ENCODE measurements at places on chromosomes 3 and 15. TPM values are rescaled to one million over a fixed set of nuclear protein-coding genes. Genes with fewer than 3 reads are reported as not detected.

- H3K27ac ChIP-seq = no peak overlapping the region
- no peak overlapping the region for H3K4me3 ChIP-seq
- no peaks in the 10 kb centered on the region for H3K36me3 ChIP-seq
- DNase-seq = no peak
- H3K4me1 ChIP-seq = peaks cover 3% of the 10 kb centered on the region
- H3K27me3 ChIP-seq = peaks cover 3% of the 10 kb centered on the region
Observed at GRCh38 chr3:171972871-171973348, 66.5 kb upstream of the FNDC3B start.

DNA sequence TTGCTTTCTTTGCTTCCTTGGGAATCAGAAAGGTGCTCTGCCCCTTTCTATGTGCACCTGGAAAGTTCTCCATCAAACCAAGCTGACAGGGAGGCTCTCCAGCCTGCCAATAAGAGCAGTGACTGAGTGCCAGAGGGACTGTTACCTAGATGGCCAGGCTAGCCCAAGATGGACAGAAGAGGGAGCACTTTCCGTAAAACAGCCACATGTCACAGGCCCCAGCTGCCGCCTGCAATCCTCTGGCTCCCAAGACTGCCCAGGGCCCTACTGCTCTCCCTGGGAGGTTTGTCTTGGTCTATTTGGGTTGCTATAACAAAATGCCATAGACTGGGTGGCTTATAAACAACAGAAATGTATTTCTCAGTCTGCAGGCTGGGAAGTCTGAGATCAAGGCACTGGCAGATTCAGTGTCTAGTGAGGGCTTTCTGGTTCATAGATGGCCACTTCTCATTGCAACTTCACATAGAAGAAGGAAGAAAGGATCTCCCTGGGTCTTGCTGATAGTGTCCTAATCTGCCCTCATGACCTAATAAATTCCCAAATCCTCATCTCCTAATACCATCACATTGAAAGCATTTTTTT is 72.3 kb downstream of the TAMM41 start:
- DNase-seq = no peak
- H3K4me1 ChIP-seq = peaks cover 16% of the 10 kb centered on the region
- H3K36me3 ChIP-seq = peaks cover 4% of the 10 kb centered on the region
- no peak overlapping the region for H3K27ac ChIP-seq
- no peak overlapping the region for H3K4me3 ChIP-seq

DNA sequence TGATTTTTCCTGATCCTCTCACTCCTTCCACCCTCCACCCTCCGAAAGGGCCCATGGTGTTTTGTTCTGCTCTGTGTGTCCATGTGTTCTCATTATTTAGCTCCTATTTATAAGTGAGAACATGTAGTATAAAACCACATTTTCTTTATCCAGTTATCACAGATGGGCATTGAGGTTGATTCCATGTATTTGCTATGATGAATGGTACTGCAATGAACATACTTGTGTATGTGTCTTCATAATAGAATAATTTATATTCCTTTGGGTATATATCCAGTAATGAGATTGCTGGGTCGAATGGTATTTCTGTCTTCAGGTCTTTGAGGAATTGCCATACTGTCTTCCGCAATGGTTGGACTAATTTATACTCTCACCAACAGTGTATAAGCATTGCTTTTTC is 126.0 kb downstream of the IMPG2 start:
- H3K4me1 ChIP-seq = no peaks in the 10 kb centered on the region
- H3K27me3 ChIP-seq = peaks cover 6% of the 10 kb centered on the region
- H3K36me3 ChIP-seq = no peaks in the 10 kb centered on the region
- no peak overlapping the region for H3K27ac ChIP-seq
- DNase-seq = no peak

Gene C2CD4A
- total RNA-seq = not detected

Gene CFAP161
- total RNA-seq = not detected

DNA sequence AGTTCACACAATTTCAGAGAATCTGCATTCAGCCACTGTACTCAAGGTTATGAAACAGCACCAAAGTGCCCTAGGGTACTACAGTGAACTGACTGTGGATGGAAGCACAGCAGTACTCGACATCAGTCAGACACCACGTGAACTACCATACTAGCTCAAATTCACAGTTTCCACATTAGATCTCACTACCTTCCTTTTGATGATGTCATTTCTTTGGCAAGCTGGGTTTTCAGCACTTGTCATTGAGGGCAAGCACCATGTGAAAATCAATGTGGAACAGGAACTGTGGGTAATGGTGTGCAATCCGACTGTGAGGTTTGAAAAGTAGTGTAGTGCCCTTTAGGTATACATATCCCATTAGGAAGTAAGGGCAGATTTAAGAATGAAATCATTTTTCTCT is 110.5 kb upstream of the BFSP2 start:
- no peak overlapping the region for H3K27ac ChIP-seq
- no peaks in the 10 kb centered on the region for H3K36me3 ChIP-seq
- no peak overlapping the region for H3K4me3 ChIP-seq
- DNase-seq = no peak
- H3K27me3 ChIP-seq = peaks cover 24% of the 10 kb centered on the region

All from activated naive CD8-positive, alpha-beta T cell treated with anti-CD3 and anti-CD28 coated beads, Interleukin-2, amount 10 ng/mL, durations not matched to agents 7 days and 5 days (primary cell).